ENCODE measurements at places on chromosomes 6 and 20.

- DNase-seq, result no peak
These were observed 4.6 kb upstream of the BICRAL start for GRCh38 chr6:42777126-42777822.

DNA sequence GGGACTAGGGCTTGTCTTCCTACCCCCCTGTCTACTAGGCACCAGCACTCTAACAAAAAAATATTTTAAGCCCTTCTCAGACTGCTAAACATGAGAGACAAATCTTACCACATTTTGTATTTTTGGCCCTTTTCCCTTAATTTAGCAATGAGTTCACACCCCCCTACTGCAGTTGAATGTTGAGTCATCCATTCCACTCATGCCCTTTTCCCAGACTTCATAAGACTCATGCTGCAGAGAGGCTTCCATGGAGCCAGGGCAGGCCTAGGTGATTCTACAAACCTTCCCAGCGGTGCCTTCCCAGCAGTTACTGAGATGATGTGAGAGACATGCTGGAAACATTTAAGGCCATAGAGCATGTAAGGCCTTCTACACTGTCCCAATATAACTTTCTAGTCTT lies 53.9 kb downstream of the PXDC1 start:
- no peak for DNase-seq

- no peak for DNase-seq
These were observed 17.8 kb upstream of the COL19A1 start for GRCh38 chr6:69848552-69848951.

DNA sequence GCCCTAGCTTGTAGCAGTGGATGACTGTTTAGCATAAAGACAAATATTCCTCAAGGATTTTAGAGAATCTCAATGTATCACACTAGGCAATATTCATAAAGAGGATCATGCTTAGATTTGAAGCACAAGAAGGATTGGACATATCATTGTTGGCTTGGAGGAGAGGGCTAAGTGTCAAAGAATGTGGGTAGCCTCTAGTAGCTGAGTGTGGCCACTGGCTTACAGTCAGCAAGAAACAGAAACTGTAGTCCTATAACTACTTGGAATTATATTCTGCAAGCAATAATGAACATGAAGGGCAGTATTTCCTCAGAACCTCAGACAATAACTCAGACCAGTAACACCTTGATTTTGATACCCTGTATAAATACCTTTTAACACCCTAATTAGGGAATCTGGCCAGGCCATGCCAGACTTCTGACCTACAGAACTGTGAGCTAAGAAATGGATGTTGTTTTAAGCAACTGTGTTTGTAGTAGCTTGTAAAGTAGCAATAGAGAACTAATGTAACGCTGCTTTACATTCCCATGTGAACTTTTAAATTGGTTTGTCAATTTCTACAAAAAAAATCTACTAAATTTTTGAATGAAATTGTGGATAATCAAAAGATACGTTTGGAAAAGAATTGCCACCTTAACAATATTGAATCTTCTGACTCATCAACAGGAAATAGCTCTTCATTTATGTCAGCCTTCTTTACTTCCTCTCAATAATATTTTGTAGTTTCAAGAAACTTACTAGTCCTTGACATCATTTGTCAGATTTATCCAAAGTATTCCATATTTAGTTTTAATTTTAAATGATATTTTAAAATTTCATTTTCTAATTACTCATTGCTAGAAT lies 65.2 kb upstream of the RSPO3 start:
- DNase-seq, result no peak

GRCh38 chr6:136067731-136068341 lies 182.3 kb downstream of the MTFR2 start:
- no peak for DNase-seq

Measured in mesothelial cell of epicardium (in vitro differentiated cells).